Stimulated activated CD4-positive, alpha-beta T cell treated with anti-CD3 and anti-CD28 coated beads, Interleukin-1b, Interleukin-23, amount 100 ng/mL, for 1 hour (primary cell): ENCODE measurements at places on chromosomes 5 and 9.

DNA sequence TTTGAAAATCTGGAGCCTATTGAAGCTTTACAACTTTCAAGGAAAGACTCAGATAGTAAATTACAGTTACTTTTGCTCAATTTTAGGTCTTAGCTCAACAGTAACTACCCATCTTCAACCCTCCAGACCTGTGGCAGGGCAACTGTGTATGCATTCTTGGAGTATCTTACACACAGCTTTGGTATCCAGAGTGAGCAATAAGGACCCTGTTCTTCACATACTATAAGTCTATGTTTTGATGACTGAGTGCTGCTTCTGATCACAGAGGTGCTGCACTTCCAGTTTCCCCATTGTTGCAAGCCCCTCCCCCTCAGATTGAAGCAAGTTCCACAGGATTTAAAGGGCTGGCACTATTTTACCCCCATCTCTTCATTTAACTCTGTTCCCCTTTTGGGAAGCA is 737.4 kb upstream of the GRAMD2B start:
- no peak for DNase-seq

DNA sequence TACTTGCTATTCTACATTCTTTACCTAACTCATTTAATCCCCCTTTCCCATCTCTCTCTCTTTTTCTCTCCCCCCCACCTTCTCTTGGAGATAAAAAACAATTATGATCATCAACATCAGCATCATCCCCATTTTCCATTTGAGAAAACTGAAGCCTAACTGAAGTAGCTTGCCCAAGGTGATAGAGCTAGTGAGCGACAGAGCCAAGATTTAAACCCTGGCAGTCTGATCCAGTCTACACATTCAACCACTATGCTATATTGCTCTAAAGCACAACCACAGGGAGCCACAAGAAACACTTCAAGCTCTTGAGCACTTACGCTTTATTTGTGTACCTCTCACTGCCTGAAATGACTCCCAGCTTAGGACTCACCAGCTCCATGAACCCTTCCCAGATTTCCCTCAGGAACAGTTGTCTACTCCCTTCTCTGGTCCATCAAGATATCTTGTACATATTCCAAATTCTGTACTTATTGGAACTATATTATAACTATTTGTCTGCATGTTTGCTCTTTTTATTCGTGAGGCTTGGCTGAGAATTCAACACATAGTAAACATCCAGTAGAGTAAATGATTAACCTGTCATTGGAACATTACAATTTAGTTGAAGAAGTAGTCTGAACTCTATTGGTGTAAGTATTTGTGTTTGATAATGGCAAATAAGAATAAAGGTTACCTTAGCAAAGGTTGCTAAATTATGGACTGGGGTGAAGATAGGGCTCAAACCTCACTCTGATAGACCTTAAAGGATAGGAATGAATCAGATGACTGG is 164.8 kb downstream of the EFNA5 start:
- DNase-seq = no peak

- no peak for DNase-seq
Measured at GRCh38 chr9:94881940-94882339, 155.4 kb downstream of the AOPEP start.

- DNase-seq = no peak
Measured at GRCh38 chr9:92328225-92328624, 2.5 kb downstream of the CENPP start.

DNA sequence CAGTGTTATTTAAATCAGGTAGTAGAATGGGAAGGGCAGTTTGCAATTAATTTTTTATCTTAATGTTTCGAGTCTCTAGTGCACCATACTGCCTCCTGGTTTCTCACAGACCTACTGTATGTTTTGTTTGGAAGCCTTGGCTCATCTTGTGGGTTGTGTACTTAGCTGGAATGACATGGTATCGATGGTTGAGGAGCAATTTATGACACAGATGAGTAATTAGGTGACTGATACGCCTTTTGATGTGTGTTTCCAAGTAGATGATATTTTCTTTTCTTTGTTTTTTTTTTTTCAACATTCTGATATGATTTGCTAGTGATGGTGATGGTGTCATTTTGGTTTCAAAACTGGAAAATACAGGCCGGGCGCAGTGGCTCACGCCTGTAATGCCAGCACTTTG is 16.1 kb downstream of the BASP1 start:
- DNase-seq = no peak

GRCh38 chr9:11414241-11414640 is 801.4 kb upstream of the PTPRD start:
- no peak for DNase-seq

GRCh38 chr9:114445616-114446015 is 57.8 kb upstream of the AKNA start:
- no peak for DNase-seq
